ENCODE measurements at places on chromosomes 5 and 9. TPM values are rescaled to one million over a fixed set of nuclear protein-coding genes. Genes with fewer than 3 reads are reported as not detected.

OR13C3 gene
- not detected for total RNA-seq

HTR1A gene
- total RNA-seq, result not detected

RLN1 gene
- 0.31 TPM for total RNA-seq

RLN2 gene
- total RNA-seq, result 2.8 TPM

ENTREP1 gene
- total RNA-seq, result not detected

SLC38A9 gene
- 23.4 TPM for total RNA-seq

IFNA21 gene
- not detected for total RNA-seq

Measured in CD8-positive, alpha-beta memory T cell (primary cell).